ENCODE measurements at places on chromosomes 3 and 15. TPM values are rescaled to one million over a fixed set of nuclear protein-coding genes. Genes with fewer than 3 reads are reported as not detected.

- ATAC-seq, result no peak
These were observed 2.2 kb downstream of the TYRO3 start for GRCh38 chr15:41561104-41561776.

- no peak for ATAC-seq
These were observed 322.0 kb downstream of the MFSD1 start for GRCh38 chr3:159123877-159124276.

DNA sequence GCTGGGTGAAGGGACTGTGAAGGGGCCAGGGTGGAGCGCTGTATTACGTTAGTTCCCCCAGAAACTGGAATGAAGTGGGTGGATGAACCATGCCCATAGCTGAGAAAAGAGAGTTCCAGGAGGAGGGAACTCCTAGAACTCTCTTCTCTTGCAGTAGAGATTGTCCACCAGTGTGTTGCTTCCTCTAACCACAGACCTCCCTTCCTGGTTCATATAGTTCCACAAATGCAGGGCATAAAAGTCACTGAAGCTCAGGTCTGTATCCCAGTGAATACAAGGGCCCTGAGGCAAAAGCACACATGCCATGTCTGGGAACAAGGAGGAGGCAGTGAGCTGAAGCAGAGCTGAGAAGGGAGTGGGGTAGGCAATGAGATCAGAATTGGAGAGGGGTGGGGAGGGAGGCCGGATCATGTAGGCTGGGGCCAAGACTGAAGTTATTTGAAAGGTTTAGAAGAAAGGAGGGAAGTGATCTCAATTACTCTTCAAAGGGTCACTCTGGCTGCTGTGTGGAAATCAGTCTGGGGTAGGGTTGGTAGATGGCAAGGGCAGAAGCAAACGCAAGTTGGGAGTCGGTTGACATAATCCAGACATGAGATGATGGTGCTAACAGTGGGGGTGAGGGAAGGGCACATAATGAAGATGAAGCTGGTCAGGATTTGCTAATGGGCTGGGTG, 6.5 kb downstream of the A4GNT start:
- ATAC-seq, result no peak

DNA sequence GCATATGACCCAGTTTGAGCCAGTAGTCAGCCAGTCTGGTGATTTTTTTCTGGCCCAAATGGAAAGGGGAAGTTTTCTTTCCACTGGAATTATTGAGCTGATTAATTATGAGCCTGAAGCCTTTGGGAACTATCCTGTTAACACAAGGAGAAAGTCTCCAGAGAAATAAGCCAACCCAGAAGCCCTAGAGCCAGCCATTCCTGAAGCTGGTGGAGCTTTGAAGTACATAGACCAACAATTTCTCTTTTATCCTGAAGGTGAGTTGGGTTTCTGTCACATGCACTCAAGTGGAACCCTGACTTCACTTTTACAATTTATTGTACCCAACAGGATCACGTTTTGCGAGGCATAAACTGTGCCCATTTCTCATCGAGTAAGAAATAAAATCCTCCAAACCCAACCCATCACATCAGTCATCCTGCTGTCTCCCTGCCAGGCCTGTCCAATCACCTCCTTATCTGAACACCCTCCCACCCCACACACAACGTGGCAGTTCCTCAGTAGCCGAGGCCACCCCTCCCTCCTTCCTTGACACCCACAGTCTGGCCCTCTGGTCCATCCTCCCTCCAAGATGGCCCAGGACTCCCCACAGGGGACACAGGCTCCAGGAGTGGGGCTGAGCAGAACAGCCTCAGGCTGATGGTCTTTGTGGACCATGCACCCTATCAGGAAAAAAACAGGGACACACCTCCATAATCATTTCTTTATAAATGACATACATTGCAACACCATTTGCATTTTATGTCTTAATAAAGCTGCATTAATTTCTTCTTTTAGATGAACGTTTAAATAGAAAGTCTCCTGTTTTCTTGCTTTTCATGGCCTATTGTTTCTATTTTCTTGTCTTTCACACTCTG, 55.7 kb upstream of the GATA2 start:
- ATAC-seq, result peak; percentile 35

GRCh38 chr15:55226127-55226526, 29.4 kb upstream of the RSL24D1 start:
- ATAC-seq, result no peak

DNA sequence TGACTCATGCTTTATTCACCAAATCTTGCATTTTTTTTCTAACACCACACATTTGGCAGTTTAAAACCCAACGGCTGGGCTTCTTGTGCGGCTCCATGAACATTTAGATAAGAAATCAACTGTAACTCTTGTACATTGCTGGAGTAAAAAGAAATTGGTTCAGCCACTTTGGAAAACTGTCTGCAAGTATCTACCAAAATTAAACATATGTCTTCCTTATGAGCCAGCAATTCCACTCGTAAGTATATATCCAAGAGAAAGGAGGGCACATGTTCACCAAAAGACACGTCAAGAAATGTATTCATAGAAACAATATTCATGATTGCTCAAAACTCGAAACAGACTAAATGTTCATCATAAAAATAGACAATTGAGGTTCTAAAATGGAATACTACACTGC, 291.9 kb upstream of the POU1F1 start:
- ATAC-seq, result no peak

GRCh38 chr3:32643354-32643753, 41.6 kb upstream of the CNOT10 start:
- no peak for ATAC-seq

Gene CFAP20DC
- 8.7 TPM for total RNA-seq

Gene PRTG
- total RNA-seq, result 0.56 TPM

Gene DZIP1L
- total RNA-seq, result 2.4 TPM
